Gastrocnemius medialis (tissue), 4 donors: ENCODE measurements at places on chromosomes 3 and 15. TPM values are rescaled to one million over a fixed set of nuclear protein-coding genes. Genes with fewer than 3 reads are reported as not detected.

The C3orf49 gene
- not detected for total RNA-seq

The LMCD1 gene
- total RNA-seq, result 218 TPM

GRCh38 chr3:127204841-127205582, 12.1 kb downstream of the PRR23E start:
- H3K27me3 ChIP-seq, result peaks cover 3% of the 10 kb centered on the region
- no peaks in the 10 kb centered on the region for H3K36me3 ChIP-seq
- DNase-seq, result no peak
- H3K27ac ChIP-seq, result no peak overlapping the region

GRCh38 chr15:68056097-68056865, 2.2 kb downstream of the PIAS1 start:
- peak overlapping the region; percentile 99 for H3K27ac ChIP-seq
- no peaks in the 10 kb centered on the region for H3K27me3 ChIP-seq
- no peaks in the 10 kb centered on the region for H3K36me3 ChIP-seq
- peaks cover 35% of the 10 kb centered on the region for H3K4me1 ChIP-seq

DNA sequence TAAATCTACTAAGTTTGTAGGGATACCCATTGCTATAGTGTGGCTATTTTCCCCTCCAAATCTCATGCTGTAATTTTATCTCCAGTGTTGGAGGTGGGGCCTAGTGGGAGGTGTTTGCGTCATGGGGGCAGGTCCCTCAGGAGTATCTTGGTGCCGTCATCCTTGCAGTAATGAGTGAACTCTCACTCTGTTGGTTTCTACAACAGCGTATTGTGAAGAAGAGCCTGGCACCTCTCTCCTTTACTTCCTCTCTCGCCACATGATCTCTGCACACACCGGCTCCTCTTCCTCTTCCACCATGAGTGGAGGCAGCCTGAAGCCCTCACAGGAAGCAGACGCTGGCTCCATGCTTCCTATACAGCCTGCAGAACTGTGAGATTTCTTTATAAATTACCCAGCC, 34.0 kb upstream of the TRPM1 start:
- no peak overlapping the region for H3K27ac ChIP-seq
- no peaks in the 10 kb centered on the region for H3K27me3 ChIP-seq
- no peaks in the 10 kb centered on the region for H3K4me1 ChIP-seq
- no peak overlapping the region for H3K4me3 ChIP-seq

DNA sequence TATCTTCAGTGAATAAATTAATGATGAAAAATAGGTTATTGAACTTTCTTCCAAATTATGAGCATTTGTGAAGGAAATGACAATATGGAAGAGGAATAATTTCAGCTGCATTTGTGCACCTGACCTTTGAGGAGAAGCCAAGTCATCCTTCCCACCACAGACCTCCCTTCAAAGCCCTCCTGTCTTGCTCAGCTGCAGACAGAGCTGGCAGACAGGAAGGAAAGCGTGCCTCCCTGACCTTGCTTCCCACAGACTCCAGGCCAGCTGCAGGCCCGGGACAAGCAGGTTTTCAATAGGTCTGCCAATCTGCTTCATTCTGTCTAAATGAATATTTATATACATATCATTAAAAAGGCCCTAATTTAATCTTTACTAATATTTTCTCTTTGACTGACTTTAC, 152.9 kb upstream of the RBMS3 start:
- no peaks in the 10 kb centered on the region for H3K36me3 ChIP-seq
- H3K4me1 ChIP-seq, result no peaks in the 10 kb centered on the region
- H3K4me3 ChIP-seq, result no peak overlapping the region
- H3K27ac ChIP-seq, result no peak overlapping the region

GRCh38 chr15:92882697-92883162, 17.4 kb upstream of the CHD2 start:
- H3K4me3 ChIP-seq, result peak overlapping the region; percentile 87
- H3K4me1 ChIP-seq, result peaks cover 34% of the 10 kb centered on the region
- H3K27me3 ChIP-seq, result no peaks in the 10 kb centered on the region
- H3K27ac ChIP-seq, result peak overlapping the region; percentile 99
- no peak for DNase-seq

GRCh38 chr15:68581725-68582124, 2.9 kb downstream of the CORO2B start:
- H3K36me3 ChIP-seq, result no peaks in the 10 kb centered on the region
- H3K27ac ChIP-seq, result no peak overlapping the region

GRCh38 chr3:142706321-142707127, 17.3 kb upstream of the TRPC1 start:
- no peaks in the 10 kb centered on the region for H3K27me3 ChIP-seq
- H3K36me3 ChIP-seq, result no peaks in the 10 kb centered on the region
- H3K4me3 ChIP-seq, result no peak overlapping the region
- H3K27ac ChIP-seq, result no peak overlapping the region
